ENCODE measurements at places on chromosomes 16 and 17.
A peak's percentile ranks its signal among the peaks of the same experiment; 100 is the strongest.

GRCh38 chr17:32621612-32622312, 135.0 kb downstream of the CDK5R1 start:
- no peak for DNase-seq

- DNase-seq: no peak
Measured at GRCh38 chr16:70726892-70727361, 41.1 kb upstream of the MTSS2 start.

DNA sequence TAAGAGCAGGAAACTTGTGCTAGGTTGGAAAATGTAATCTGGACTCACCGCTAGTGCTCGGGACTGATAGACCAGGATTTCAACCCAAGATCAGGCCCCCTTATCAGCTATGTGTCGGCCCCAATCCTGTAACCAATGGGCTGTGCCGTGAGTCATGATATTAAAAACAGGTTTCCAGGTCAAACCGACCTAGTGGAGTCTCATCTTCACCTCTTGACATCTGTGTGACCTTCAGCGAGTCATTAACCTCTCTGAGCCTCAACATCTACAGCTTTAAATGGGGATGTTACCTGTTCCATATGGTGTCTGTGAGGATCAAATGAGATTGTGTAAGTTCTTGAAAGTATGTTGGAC, 512 bp downstream of the PMM2 start:
- DNase-seq: no peak

- no peak for DNase-seq
Measured at GRCh38 chr17:41885733-41886132, 20.5 kb upstream of the KLHL11 start.

- DNase-seq: no peak
Measured at GRCh38 chr17:62791235-62791734, 16.8 kb downstream of the MARCHF10 start.

GRCh38 chr17:76565728-76566612, 19.7 kb downstream of the ST6GALNAC2 start:
- DNase-seq: no peak

GRCh38 chr16:60771138-60771537, 1265.1 kb downstream of the CDH8 start:
- DNase-seq: no peak

- no peak for DNase-seq
Measured at GRCh38 chr17:57970710-57971109, 15.5 kb upstream of the CUEDC1 start.

- peak; percentile 13 for DNase-seq
Measured at GRCh38 chr17:1486802-1487695, 5.4 kb downstream of the MYO1C start.

GRCh38 chr17:77316191-77316641, 175.4 kb downstream of the SEC14L1 start:
- DNase-seq: no peak

GRCh38 chr17:40433551-40434415, 9.5 kb upstream of the IGFBP4 start:
- no peak for DNase-seq

DNA sequence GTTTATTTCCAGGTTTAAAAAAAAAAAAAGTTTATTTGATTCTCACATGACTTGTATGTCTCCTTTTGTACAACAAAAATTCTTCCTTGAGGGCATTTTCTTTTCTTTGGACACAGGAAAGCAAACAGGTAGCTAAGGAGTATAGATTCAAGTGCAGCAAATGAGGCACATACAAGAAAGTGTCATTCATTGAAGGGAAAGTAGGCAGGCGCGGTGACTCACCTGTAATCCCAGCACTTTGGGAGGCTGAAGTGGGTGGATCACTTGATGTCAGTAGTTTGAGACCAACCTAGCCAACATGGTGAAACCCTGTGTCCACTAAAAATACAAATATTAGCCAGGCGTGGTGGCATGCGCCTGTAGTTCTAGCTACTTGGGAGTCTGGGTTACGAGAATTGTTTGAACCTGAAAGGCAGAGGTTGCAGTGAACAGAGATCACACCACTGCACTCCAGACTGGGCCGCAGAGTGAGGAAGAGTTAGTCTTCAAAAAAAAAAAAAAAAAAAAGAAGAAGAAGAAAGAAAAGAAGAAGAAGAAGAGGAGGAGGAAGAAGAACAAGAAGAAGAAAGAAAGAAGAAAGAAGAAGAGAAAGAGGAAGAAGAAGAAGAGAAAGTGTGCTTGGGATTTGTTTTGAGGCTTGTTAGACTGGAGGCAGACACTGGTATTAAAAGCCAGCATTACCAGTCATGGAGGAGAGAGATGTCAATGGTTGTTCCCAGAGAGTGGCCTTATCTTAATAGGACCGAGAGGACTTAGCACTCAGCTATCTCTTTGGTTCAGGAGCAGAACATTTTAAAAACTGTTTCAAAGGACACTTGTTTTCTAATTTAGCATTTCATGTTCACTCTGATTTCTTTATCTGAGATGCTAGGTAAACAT, 19.7 kb downstream of the GINS3 start:
- no peak for DNase-seq

DNA sequence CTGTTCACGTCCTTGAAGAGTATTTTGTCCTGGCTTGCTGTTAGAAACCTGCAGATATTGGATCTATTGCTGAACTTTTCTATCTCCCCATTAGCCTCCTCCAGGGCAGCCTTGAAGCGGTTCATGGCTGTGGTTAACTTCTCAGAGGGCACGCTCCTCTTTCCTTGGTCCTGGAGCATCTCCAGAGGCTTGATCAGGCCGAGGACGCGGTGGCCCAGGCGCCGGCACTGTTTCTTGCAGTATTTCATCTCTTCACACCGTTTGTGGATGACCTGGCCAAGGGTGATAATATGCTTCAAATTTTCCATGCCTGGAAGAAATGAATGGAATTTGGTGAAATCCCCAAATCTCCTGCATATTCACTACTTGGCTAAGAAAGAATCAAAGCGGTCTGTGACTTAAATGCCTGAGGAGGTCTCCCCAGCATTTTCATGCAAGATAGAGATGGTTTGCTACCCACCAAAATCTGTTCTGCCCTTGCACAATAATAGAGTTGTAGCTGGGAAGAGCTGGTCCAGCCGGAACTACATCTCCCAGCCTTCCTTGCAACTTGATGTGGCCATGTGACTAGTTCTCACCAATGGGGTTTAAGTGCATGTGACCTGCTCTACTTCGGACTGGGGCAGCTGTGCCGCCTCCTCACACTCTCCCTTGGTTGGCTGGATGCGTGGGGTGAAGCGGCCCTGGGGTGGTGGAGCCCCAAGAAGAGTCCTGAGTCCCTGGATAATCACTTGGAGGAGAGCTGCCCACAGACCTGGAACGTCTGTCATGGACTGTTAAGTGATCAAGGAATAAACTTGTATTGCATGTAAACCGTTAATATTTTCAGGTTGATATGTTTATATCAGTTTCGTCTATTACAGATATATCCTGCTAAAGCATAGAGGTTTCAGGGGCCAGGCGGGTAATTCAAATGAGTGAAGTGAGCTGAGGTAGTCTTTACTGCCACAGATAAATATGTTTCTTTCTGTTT, 4.9 kb downstream of the MLKL start:
- peak; percentile 32 for DNase-seq

DNA sequence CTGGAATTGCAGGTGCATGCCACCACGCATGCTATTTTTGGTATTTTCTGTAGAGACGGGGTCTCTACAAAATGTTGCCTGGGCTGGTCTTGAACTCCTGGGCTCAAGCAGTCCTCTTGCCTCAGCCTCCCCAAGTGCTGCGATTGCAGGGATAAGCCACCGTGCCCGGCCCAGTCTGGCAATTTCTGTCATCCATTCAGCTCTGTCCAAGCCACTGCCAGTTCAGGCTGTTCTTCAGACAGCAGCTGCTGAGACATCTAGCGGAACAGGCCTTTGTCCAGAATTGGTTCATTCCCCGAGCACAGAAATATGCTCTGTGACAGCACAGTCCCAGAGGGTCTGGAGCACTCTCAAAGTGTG, 5.4 kb downstream of the SLC47A1 start:
- DNase-seq: no peak

GRCh38 chr17:65193716-65194293, 56.6 kb downstream of the RGS9 start:
- no peak for DNase-seq

DNA sequence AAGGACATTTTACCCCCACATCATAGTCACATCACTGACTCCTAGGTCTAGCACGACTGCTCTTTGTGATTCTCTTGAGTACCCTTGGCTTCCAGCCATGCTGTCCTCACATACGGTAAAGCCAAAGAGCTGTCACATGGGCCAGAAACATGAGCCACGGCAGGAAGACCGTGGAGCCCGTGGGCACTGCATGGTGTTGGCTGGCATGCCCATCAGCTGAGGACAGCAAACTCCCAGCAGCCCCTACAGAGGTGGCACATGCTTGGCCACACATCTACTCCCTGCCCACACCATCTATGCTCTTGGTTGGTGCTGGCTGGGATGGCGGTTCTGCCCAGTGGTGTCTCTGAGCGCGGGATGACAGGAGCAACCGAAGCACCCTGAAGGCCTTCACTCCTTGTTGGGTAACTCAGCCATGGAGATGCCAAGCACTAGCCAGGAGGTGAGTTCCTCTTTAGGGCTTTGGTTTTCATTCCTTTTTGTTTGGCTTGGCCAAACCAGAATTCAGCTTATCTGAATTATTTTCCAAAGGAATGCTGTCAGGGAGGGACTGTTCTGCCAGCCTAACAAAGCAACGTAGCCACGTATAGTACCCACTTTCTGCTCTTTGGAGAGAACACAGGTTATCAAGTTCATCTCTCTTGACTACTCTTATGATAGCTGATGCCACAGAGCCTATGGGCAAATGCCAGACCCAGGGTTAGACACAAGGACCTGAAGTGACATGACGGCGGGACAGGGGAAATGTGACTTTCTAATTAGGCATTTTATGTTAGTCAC, 10.0 kb downstream of the TNFAIP1 start:
- no peak for DNase-seq

- DNase-seq: no peak
Measured at GRCh38 chr17:41968676-41969075, 2.1 kb downstream of the CNP start.

DNA sequence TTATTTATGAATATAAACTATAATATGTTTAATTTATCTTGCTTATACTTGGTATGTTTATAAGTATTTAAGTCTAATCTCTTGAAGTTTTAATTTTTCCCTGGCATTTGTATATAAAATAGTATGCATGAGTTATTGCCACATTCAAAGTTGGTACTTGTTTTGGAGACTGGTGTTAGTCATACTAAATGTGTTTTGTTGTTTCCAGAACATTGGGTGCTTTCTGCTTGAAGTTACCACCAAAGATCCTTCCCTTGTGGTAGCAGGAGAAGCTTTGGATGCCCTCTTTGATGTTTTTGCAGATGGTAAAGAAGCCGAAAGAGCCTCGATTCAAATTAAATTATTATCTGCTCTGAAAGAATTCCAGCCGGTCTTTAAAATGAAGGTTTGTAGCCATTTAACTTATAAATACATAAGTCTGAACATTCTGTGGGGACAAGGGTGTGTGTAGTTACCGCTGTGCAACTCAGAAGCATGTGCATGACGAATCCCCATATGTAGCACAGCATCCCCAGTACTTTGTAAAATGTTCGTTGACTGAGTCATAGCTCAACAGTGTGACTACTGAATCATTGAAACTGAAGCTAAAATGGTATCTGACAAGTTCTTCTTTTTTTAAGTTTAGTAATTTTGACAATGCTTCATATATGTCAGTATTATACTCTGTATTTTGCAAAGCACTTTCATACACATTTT, 36.4 kb downstream of the HEATR3 start:
- no peak for DNase-seq

DNA sequence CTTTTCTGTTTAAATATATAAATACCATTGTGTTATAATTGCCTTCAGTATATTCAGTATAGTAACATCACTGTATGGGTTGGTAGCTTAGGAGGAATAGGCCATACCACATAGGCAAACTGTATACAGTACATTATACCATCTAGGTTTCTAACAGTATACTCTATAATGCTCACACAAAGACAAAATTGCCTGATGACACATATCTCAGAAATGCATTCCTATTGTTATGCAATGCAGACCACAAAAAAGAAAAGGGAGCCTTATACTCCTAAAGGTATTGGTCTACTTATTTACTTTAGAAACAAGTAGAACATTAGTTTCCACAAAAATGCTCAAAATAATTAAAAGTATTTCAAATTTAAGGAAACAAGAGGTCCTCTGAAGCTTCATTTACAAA, 47.9 kb downstream of the SETD6 start:
- DNase-seq: no peak

DNA sequence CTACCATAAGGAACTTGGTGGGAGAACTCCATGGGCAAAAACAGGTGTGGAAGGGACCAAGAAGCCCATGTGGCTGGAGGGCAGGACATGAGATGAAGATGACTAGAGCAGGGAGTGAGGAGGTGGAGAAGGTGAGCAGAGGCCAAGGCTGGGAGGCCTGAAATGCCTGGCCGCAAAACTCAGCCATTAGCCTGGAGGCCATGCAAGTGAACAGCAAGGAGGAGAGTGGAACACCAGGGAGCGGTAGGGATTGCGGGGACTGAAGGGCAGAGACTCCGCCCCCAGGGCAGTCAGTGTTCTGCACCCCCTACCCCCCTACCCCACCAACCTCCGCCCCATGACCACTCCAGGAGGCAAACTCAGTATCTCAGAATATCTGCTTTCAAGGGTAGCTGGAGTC, 17.0 kb downstream of the BCL7C start:
- no peak for DNase-seq

- no peak for DNase-seq
Measured at GRCh38 chr16:58843675-58844074, 109.6 kb upstream of the GOT2 start.

DNA sequence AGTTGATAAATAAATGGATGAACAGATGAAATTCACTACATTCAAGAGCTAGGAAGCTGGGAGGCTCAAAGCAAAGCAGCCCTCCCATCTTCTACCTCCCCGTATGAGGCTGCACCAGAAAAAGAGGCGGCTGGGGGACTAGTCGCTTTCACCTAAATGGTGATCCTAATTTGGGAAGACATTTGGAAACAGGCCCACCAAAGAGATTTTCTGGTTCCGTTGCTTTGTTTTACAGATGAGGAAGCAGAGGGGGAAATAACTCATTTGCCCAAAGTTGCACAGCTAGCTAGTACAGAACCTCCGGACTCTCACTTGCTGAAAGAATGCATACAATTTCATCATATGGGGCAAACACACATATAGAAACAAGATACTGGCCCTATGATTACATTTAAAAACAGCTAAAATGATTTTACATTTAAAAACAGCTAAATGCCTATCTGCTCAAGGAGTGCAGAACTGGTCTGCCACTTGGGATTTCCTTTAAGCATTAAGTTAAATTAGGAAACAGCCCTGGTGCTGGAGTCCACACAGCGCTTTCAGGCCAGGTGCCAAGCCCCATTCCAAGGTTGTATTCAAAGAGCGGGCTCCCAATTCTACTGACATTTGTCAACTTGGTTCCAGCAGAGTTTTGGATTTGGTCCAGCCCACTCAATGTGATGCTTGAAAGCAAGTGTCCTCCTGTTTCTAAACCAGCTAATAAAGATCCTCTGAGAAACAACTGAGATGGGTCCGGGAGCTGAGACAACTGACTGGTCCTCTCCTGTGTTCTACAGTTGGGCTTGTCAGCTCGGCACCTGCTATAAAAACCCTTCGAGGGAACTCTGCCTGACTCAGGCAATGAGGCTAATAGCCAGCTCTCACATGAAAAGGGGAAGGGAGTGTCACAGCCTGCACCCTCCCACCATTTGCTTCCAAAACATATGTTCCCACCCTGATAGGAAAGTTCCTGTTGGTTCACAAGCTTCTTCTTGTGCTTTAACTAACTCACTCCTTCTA, 11.7 kb downstream of the ERN1 start:
- DNase-seq: peak; percentile 54

- no peak for DNase-seq
Measured at GRCh38 chr17:82917699-82918345, 78.0 kb upstream of the ZNF750 start.

- no peak for DNase-seq
Measured at GRCh38 chr17:41748275-41748674, 13.8 kb upstream of the HAP1 start.

- DNase-seq: no peak
Measured at GRCh38 chr17:51258756-51259563, 889 bp downstream of the MBTD1 start.
